ENCODE measurements at places on chromosomes 6 and 20.

- DNase-seq: no peak
Measured at GRCh38 chr6:168125429-168126001, 46.5 kb upstream of the FRMD1 start.

GRCh38 chr20:53331151-53331973 is 262.3 kb downstream of the ZNF217 start:
- peak; percentile 9 for DNase-seq

GRCh38 chr6:150895928-150896632 is 30.6 kb downstream of the MTHFD1L start:
- no peak for DNase-seq

- DNase-seq: no peak
Measured at GRCh38 chr20:37081717-37082289, 14.0 kb downstream of the RBL1 start.

GRCh38 chr6:7896465-7896987 is 14.1 kb downstream of the TXNDC5 start:
- DNase-seq: no peak

DNA sequence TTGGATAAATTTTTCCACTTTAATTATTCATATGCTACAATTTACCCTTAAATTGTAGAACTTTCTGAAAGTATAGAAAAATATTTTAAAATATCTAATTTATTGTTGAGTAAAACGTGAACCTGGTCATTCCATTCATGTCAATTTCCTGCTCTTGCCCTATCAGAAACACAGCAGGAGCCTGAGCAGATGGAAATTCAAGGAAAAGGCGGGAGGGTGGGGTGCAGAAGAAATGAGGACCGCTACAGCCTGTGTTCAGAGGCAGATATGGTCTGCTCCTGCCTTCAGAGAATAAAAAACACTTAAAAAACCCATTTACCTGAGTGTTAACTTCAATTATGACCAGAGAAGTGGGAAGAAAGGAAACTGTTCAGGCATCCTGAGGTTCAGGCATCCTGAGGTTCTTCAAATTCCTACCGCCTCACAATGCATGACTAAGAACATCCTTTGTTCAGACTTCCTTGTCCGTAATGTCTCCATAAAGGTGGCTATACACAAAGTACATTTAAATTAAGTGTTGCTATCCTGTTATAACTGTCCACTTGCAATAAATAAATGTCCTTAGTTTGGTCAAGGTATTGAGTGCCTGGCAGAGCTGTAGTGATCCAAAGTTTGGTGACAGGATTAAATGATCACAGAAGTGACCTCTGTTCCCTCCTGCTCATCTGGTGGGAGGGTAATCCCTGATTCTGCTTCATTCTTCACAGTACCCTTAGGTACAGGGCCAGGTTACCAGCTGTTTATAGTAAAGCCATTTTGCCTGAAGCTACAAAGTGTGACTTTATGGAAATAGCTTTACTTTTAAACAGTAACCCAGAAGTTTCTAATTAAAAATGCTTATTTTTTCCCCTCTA is 109.1 kb downstream of the MAN1A1 start:
- DNase-seq: no peak

GRCh38 chr6:148657048-148657447 is 89.8 kb upstream of the UST start:
- no peak for DNase-seq

DNA sequence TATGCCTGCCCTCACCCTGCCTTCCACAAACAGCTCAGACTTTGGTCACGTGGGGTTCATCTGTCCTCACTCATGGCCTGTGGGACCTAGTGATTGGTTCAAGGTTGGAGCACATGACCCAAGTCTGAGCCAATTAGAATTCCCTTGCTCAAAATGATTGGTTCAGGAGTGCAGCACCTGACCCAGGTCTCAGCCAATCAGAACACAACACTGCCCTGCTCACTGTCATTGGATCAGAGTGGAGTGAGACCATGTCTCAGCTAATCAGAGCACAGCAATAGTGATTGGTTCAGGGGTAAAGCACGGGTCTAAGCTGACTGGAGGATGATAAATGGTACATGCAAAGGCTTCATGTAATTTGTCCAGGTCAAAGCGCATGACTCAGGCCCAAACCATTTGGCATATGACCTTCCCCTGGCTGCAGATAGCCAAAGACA is 102.2 kb downstream of the PREX1 start:
- DNase-seq: no peak

DNA sequence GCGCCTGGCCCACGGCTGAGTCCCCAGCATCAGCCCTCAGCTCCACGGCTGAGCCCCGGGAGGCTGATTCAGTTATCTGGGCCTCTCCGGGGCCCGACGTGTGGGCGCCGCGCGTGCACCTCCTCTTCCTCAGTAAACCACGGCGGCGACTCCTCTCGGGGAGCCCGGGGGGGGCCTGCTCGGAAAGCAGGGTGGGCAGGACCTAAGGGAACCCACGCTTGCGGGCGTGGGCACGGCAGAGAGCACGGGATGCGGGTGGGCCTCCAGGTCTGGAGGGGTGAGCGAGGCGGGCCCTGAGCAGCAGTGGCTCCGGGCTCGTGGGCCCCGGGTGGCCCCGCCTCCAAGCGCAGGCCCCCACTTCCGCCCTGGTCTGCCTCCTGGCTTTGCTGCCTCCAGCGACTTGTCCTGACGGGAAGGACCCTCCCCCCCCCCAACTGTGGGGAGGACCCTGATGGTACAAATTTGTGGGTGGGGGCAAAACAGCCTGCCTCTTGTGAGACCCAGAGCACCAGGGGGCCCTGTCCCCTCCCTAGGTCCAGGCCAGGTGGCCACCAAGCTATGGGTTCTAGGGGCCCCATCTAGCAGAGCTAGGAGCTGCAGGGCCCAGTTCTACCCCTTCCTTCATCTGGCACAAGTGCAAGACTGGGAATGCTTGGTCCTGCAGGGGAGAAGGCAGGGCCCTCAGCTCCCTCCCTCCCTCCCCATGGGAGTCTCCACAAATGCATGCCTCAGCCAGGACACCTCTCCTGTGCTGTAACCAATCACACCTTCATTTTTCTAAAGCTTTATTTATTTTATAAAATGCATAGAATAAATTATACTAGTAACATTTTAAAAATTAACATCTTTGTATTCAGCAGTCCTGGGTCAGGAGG is 16.9 kb downstream of the UCKL1 start:
- DNase-seq: no peak

DNA sequence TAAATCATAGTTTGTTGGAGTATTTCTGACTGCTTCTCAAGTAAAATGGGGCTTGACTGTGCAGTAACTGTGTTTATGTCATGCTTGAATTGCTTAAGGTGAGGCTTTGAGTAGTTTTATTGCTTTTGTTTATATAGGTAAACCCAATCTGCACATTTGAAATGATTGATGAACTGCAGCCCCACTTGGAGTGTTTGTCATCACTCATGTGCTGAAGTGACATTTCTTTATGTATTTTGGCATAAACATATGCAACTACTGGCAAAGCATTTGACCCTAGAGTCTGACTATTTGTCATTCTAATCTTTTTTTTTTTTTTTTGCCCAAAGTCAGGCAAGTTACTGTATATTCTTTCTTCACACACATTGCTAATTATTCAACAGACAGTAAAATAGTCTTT is 491.4 kb upstream of the POU3F2 start:
- DNase-seq: peak; percentile 4

DNA sequence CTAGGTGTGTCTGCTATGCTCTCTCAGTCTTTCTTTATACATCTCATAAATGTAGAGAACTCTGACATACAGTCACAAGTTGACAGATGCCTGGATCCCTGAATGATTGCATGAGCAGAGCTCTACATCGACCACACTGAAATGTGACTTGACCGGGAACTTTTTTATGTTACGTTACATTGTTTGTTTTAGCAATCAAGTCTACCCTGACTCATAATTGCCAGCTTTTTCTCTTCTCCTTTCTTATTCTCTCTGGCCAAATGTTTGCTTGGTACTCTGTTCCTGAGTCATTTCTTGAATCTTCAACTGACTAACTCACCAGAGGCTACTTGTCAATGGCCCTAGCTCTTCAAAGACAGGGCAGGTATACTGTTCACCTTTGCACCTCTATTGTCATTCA is 213.6 kb upstream of the DTNBP1 start:
- DNase-seq: no peak

DNA sequence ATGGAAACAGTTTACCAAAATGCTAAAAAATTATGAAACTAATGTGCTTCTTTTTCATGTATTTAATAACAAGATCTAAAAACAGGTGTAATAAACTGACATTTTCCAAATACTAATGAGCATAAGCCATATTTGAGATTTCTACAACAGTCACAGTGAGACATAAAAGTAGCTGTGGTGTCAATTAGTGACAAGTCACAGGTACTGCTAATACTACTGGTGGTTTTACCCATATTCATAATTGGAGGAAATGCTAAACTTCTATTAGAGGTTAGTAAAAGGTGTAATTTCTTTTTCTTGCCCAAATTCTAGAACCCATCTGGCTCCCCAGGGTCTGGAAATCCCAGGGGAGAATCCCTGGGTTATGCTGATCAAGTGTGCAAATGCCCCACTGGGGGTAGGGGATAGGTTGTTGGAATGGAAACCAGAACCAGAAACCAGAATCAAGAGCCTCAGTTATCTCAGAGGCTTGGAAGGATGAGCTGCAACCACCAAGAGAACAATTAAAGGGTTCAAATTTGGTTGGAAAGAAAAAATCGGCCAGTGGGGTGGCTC is 7.1 kb upstream of the GTF2H4 start:
- no peak for DNase-seq

GRCh38 chr20:11492386-11492785 is 425.3 kb upstream of the BTBD3 start:
- no peak for DNase-seq

All from NCI-H446 treated with DMSO at 0.1 percent for 48 hours (cell line).